ENCODE measurements at places on chromosomes 11 and 22.
A peak's percentile ranks its signal among the peaks of the same experiment; 100 is the strongest.

DNA sequence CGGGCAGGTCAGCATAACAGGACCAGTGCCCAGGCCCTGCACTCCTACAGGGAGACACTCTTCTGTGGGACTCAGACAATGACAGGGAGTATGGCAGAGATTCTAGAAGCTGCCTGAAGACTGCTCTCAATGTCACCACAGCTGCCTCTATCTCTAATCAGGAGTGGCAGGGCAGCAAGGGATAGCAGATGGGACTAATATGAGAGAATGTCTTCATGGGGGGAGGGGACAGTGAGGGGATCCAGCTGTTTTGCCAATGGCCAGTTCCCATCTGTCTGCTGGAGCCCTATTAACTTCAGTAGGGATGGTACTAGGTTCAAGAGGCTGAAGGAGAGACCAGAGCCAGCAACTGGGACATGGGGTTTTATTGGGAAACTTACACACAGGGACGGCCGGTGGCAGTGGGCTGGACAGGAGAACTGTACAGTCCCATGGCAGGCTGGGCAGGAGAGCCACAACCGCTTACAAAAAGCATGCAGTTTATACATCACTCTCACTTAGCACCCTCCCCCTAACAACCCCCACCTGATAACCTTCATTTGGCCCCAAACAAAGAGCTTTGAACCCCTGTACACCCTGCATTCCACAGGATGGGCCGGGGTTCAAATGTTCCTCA, 2.5 kb upstream of the CD82 start:
- DNase-seq = no peak

DNA sequence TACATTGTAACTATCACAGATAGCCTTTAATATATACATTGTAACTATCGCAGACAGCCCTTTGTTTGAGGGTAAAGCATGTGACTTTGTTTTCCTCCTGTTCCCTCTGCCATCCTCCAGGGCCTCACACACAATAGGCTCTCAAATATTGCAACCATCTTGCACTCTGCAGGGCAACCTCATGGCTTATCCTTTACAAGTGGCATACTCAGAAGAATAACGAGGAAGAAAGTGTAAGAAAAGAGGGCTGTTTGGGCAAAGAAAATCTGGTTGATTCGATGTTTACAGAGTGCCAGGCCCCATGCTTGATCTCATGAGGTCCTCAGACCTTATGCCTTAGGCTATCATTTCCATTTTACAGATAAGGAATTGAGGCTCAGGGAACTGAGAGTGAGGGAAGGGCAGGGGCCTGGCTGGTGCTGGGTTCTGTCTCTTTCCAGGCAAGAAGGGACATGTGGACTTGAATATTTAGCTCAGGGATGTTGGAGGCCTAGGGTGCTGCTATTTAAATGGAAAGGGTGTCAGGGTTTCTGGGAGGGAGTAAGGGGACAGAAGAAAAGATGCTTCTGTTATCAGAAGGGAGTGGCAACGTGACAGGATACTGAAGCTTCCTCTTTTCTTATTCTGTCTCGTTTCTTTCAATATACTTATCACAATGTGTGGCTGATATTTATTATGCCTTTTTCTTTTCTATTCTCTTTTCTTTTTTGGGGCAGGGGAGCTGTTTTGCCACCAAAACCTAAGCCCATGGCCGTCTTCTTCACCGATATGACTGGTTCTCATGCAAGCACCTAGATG, 1.1 kb upstream of the SAMM50 start:
- no peak for DNase-seq

DNA sequence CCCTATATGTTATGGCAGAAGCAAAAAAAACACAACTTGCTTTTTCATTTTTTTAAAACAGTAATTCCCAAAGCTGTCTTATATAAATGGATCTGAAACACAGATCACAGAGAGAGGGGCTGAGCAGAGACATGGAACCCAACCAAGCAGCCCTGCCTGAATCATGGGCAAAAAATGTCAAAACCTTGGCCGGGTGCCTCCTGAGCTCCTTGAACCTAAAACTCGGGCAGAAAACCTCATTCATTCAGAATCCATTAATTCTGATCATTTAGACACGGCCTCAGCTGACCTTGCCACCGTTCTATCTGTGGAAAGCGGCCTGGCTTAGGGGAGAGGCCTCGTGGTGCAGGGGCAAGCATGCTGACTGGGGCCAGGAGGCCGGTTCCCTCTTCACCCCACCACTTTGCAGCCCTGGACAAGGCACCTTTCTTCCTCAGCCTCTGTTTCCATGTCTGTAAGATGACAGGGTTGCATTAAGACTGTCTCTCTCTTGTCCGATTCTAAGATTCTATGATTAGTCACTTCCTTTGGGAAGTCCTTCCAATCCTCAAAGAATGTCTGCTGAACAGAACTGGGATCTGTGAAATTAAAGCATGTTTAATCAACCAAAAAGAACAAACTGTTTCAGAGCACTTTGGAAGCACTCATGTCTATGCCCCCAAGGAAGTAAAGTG, 26.0 kb downstream of the TENM4 start:
- no peak for DNase-seq

GRCh38 chr11:65496304-65497140, 2.3 kb upstream of the MALAT1 start:
- DNase-seq = no peak

- peak; percentile 41 for DNase-seq
These were observed 6.7 kb downstream of the OR6M1 start for GRCh38 chr11:123799438-123799837.

GRCh38 chr11:64848826-64849597, 4.6 kb upstream of the CDC42BPG start:
- DNase-seq = no peak

- peak; percentile 8 for DNase-seq
These were observed 61.6 kb downstream of the SIK2 start for GRCh38 chr11:111663820-111664219.

DNA sequence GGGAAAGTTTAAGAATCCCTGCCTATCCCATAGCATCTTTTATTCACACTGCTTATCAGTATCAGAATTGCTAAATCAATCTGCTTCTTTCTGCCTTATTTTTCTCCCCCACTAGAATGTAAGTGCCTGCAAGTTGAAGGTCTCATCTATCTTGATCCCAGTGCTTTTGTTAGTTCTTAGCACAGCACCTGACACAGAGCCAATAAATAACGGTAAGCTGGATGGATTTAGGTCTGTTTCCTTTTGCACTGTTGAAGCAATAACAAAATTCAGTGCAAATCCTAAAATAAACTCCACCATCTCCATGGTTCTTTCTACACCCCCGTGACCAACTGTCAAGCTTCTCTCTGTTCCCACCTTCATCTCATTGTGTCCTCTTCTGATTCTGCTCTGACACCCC, 36.7 kb upstream of the CD44 start:
- no peak for DNase-seq

- DNase-seq = no peak
These were observed 3.0 kb downstream of the OR52W1 start for GRCh38 chr11:6202041-6202440.

GRCh38 chr11:123373754-123374621, 56.1 kb upstream of the GRAMD1B start:
- DNase-seq = no peak

- DNase-seq = no peak
These were observed 44.0 kb downstream of the KIAA1671 start for GRCh38 chr22:24996420-24996952.

DNA sequence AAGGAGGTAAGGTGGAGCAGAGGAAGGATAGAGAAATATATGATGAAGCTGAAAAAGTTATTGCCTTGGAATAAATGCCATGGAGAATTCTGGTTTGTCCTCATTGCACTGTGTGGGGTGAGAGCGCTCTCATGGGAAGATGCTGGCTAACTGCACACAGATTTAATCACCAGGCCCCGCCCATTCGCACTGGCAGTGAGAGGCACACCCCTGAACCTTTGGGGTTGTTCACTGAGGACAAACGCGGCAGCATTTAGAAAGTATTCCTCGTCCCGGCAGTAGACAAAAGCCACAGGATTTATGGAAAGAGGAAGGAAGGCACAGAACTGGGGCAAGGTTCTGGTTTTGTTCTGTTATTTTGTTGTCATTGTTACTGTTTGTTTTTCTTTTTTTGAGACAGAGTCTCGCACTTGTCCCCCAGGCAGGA, 70.2 kb downstream of the MED15 start:
- DNase-seq = no peak

DNA sequence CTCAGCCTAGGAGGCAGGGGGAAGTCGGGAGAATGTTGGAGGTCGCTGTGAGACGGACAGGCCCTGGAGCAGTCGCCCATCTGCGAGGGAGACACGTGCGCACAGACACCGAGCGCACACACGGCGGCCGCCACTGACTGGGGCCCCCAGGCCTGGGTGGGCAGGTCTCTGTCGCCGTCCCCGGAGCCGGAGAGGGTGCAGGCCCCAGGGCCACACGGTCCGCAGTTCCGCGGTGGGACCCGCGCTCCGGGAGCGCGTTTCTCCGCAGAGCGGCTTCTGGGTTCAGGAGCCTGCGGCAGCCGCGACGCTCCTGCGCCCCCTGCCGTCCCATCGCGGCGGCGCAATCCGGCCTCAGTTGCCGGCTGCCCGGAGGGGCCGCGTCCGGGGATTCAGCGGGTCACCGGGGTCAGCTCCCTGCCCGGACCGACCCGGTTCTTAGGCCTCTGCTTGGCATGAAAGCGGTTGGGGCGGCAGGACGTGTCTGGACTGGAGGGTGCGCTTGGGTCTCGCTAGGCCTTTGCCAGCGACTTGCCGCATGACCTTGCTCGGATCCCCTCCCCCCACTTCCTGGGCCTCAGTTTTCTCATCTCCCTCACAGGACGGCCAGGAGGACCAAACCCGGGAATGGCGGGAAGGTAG, 31.2 kb downstream of the PDE2A start:
- DNase-seq = peak; percentile 58

- peak; percentile 58 for DNase-seq
These were observed 203.5 kb upstream of the MTNR1B start for GRCh38 chr11:92765965-92766371.

- DNase-seq = no peak
These were observed 573 bp downstream of the PPFIA1 start for GRCh38 chr11:70270877-70271648.

- no peak for DNase-seq
These were observed 64.3 kb upstream of the PPARA start for GRCh38 chr22:46085828-46086576.

GRCh38 chr11:126497581-126498122, 142.2 kb downstream of the ST3GAL4 start:
- no peak for DNase-seq

GRCh38 chr11:134524201-134524600, 112.2 kb upstream of the B3GAT1 start:
- DNase-seq = no peak

DNA sequence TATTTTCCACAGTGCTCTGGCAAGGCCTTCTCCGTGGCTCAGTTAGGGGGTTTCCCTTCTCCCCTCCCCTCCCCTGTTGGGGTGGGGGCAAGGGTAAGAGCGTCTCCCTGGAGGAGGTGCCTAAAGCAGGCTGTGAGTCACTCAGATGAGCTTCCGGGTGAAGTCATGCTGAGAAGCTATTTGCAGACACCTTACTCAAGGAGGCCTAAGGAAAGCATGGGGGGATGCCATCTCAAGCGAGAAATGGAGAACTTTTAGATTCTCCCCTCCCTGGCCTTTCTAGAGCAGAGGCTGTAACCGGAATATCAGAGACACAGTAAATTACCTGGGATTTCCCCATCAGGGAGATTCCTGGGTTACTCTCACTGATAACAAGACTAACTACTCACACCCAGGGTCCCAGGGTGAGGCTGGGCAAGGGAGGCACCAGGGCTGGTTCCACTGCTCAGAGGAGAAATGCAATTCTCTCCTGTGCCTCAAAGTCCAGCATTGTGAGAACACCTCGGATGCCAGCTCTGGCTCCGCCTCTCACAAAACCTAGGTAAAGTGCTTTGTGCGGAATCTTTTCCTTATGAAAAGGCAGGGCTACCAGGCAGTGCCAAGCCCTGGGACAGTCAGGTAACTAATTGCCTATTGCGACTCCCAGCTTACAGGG, 123.6 kb downstream of the ABTB2 start:
- no peak for DNase-seq

- no peak for DNase-seq
These were observed 203.7 kb downstream of the TENM4 start for GRCh38 chr11:79237091-79237490.

- DNase-seq = no peak
These were observed 35.2 kb upstream of the CLDN5 start for GRCh38 chr22:19559324-19559811.

GRCh38 chr11:20448834-20449233, 61.3 kb downstream of the PRMT3 start:
- DNase-seq = no peak

DNA sequence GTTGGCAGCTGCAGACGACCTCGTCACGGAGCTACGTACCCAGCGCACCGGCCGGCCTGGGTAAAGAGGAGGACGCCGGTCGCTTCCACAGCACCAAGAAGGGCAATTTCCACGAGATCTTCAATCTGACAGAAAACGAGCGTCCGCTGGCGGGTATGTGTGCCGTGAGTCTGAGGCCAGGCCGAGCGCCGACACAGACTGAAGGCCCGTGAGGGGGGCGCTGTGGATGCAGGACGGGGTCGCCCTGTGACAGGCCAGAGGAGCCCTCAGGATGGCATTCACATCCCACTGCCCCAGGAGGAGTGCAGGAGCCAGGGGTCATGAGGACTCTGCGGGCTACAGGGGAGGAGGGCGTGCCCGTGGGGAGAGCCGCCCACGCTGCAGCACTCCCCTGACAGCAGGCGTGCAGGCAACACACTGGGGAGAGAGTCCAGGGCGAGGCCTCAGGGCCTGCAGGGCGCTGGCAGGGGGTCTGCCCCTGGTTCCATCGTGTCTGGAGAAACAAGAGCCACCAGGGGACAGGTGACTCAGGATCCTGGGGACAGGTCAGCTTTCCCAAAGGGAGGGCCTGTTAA, 53.6 kb downstream of the GRAMD4 start:
- DNase-seq = no peak

- DNase-seq = no peak
These were observed 98.2 kb downstream of the LDLRAD3 start for GRCh38 chr11:36041988-36042611.

- DNase-seq = no peak
These were observed 6.3 kb downstream of the AMPD3 start for GRCh38 chr11:10461276-10461790.

GRCh38 chr11:92393218-92393617, 168.6 kb downstream of the FAT3 start:
- DNase-seq = no peak

GRCh38 chr11:134514354-134514951, 102.4 kb upstream of the B3GAT1 start:
- no peak for DNase-seq

- DNase-seq = peak; percentile 58
These were observed 3.9 kb upstream of the VSIG10L2 start for GRCh38 chr11:125941619-125942611.

DNA sequence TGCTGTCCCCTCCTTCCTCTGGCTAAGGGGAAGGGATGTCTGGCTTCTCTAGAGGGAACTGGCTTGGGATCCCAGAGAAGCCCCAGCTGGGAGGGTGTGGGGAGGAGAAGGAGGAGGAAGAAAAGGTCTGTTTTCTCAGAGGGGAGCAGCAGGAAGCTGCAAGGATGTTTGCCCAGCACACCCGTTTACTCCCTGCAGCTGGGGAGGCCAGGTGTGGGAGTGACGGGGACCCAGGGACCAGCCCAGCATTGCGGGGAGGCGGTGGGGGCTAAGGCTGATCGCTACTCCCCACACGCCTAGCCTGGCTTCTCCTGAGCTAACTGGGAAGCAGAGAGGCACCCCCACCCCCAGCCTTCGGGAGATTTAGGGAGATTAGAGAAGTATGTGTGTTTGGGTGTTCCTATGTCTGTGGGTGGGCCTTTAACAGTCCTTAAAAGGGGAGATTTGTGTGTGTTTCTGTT, 3.9 kb downstream of the CREB3L1 start:
- no peak for DNase-seq

GRCh38 chr22:44576311-44577260, 78.6 kb upstream of the RTL6 start:
- DNase-seq = no peak
